BJ (cell line): ENCODE measurements at places on chromosomes 5 and 9.

DNA sequence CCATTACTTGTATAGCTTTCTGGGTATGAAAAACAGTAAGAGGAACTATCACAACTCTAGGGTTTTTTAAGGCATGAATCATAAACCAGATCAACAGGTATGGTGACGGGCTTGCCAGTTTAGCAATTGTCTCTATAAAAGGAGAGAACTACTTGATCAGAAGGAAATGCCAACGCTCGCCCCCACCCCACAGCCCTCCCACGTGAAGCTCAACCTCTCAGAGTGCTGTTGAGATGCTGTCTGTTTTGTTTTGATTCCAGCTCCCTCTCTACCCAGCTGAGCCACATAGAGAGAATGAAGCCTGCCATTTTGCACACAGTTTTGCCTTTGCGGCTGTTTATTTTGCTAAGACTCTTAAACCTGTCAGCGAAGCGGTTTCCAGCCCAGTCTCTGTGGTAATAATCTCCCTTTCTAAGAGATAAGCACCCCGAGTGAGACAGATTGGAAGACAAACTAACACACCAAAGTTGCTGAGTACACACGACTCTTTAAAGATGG, 257.9 kb upstream of the ANKRD55 start:
- DNase-seq: no peak

- DNase-seq: no peak
These were observed 207.3 kb upstream of the SGCD start for GRCh38 chr5:156119692-156120091.

- DNase-seq: no peak
These were observed 392.0 kb downstream of the GADD45G start for GRCh38 chr9:89996773-89997172.

- no peak for DNase-seq
These were observed 682 bp upstream of the SPTAN1 start for GRCh38 chr9:128551657-128552152.

GRCh38 chr5:135594416-135594960, 15.7 kb upstream of the CXCL14 start:
- DNase-seq: no peak

GRCh38 chr5:55668356-55668755, 43.8 kb downstream of the SLC38A9 start:
- DNase-seq: peak; percentile 34
